ENCODE measurements at places on chromosomes 7 and 10.

GRCh38 chr10:53052521-53053164 lies 280.1 kb upstream of the MBL2 start:
- DNase-seq = no peak

- no peak for DNase-seq
These were observed 2.8 kb upstream of the SLC29A3 start for GRCh38 chr10:71316056-71316785.

DNA sequence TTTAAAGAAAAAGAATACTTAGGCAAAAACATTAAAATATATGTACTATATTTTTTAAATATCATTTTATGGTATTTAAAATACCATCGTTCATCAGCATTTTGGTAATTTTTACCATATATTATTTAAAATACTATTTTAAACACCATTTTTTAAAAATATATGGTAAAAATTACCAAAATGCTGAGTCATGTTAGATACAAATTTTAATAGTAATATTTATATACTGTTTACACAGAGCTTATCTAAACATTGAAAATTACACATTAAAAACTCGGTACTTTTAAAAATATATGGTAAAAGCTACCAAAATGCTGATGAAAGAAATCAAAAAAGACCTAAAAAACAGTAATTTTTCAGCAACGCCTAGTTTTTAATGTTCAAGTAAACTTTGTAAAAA lies 105.6 kb downstream of the TPK1 start:
- no peak for DNase-seq

- DNase-seq = no peak
These were observed 54.3 kb downstream of the BMPER start for GRCh38 chr7:33959676-33960075.

- no peak for DNase-seq
These were observed 9.3 kb upstream of the PDLIM1 start for GRCh38 chr10:95300022-95300539.

GRCh38 chr10:13349463-13350274 lies 1.6 kb upstream of the SEPHS1 start:
- peak; percentile 73 for DNase-seq

GRCh38 chr10:33791272-33791660 lies 456.8 kb upstream of the NRP1 start:
- DNase-seq = peak; percentile 13

DNA sequence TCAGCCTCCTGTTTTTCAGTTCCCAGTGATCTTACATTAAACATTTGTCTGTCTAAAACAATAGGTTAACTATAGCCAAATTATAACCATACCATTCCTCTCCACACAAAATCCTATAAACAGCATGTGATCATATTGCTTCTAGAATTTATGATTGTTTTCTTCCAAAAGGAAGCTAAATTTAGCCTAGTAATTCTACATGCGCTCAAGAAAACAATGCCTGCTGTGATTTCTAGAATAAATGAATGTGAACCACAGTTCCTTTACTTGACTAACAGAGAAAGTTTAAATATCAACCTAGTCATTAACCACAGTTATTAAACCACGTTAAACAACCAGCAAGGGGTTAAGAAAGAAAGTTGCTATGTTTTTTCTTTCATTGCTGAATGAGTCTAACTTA lies 26.4 kb downstream of the MET start:
- no peak for DNase-seq

DNA sequence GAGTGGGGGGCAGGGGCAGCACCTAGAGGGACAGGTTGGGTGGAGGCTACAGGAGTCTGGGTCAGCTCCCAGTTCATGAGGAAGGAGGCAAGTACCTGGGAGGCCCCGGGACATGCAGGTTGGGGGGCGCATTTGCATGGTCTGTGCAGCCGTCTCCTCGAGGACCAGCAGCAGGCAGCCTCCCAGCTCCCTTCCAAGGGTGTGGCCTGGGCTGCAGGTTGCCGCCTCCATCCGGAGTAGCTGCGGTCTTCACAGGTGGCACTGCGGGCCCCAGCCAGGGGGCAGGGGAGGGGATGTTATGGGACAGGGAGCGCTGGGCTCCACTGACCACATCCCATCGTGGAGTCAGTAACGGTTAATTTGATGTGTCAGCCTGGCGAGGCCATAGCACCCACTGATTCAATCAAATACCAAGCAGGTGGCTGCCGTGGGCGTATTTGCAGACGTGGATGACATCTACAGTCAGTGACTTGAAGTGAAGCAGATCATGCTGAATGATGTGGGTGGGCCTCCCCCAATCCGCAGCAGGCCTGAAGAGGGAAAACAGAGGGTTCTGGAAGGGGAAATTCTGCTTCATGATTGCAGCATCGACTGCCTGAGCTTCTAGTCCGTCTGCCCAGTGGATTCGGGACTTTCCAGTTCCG lies 81.6 kb downstream of the PRKAG2 start:
- no peak for DNase-seq

DNA sequence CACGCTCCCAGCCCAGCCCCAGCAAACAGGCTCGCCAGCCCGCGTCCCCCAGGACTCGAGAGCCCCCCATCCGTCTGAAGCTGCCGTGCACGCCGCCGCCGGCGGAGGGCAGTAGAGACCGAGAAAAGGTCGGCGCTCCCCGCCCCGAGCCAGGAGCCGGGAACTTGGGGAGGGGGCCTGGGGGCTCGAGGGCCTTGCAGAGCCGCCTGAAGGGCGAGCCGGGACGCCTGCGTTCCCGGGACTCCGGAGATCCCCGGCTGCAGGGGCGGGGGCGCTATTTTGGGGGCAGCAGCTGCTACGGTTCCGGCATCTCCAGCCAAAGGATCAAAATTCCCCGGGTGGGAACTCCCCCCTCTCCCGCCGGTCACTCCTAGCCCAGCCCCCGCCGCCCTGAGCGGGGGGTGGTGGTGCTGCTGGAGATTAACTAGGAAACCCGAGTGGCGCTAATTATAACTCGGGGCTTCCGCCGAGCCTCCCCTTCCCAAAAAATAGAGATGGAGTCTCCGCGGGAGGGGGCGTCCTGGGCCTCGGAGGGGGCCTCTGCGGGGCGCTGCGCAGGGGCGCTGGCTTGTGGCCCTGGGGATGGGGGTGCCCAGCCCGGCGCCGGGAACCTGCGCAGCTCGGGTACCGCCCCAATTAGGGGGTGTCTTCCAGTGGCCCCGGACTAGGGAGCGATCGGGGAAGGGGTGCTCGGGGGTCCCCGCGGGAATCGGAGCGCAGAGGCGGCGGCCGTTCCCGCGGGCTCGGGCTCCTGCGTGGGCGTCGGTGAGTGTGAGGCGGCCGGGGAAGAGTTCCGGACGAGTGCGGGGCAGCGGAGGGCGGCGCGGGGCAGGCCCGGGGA lies 608 bp downstream of the ACHE start:
- DNase-seq = peak; percentile 23

DNA sequence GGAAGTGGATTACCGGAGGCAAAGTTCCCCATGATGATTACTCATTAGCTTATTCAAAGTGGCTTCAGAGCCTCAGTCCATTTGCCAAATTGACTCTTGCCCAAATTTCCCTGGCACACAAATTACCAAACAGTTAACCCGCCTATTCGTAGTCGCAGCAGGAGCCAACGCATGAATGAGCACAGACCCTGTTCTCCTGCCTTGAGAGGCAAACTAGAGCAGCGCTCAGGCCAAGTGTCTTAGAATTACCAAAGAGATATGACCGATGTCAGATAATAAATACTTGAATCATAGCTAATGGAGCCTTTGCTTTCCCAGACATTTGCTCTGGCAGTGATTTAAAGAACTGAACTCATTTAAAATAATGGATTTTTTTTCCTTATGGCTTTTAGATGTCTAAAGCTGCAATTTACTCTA lies 64.9 kb downstream of the CTTNBP2 start:
- DNase-seq = no peak

GRCh38 chr7:128123291-128124037 lies 92.2 kb upstream of the LRRC4 start:
- no peak for DNase-seq

GRCh38 chr7:55271069-55271626 lies 94.0 kb upstream of the LANCL2 start:
- DNase-seq = peak; percentile 59

DNA sequence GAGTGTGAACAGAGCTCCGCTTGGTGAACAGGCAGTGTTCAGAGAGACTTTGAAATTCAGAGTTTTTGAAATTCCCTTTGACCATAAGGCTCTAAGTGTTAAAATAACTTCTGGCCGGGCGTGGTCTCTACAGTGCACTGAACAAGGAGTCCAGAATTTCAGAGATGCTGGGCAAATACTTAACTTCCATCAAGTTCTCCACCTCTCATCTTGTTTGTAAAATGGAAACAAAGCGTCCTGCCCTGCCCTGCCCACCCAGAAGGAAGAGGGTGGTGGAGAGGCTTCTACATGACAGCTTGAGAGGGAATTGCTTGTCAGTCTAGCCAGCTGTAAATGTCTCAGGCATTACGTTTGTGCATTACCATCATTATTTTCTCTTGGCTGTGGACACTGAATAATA lies 102.6 kb downstream of the RGS10 start:
- DNase-seq = no peak

- DNase-seq = no peak
These were observed 118.5 kb upstream of the CHST15 start for GRCh38 chr10:124211921-124212320.

GRCh38 chr7:77727527-77727926 lies 31.3 kb downstream of the RSBN1L start:
- no peak for DNase-seq

- DNase-seq = peak; percentile 41
These were observed 217.0 kb upstream of the CTBP2 start for GRCh38 chr10:125377368-125377767.

GRCh38 chr7:47574482-47575329 lies 7.2 kb downstream of the TNS3 start:
- no peak for DNase-seq

DNA sequence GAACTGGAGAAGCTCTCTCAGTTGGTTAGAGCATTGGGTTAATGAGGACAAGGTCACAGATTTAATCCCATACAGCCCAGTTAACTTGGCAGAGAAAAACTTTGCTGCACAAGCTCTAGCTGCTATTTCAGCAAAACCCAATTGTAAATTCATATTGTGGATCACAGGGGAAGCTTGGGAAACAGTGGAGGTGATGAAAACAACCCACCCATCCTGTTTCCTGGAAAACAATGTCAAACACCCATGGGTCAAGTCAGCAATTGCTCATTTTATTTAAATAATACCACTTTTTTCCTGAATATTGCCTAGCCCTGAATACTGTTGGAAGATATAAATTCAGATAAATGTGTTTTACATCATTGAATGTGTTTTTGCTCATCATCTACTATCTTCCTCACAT lies 900.6 kb upstream of the LRRTM3 start:
- DNase-seq = no peak

- peak; percentile 78 for DNase-seq
These were observed 4.1 kb downstream of the IL6 start for GRCh38 chr7:22730921-22731654.

- DNase-seq = peak; percentile 76
These were observed 66.2 kb downstream of the FAM241B start for GRCh38 chr10:69696073-69696731.

DNA sequence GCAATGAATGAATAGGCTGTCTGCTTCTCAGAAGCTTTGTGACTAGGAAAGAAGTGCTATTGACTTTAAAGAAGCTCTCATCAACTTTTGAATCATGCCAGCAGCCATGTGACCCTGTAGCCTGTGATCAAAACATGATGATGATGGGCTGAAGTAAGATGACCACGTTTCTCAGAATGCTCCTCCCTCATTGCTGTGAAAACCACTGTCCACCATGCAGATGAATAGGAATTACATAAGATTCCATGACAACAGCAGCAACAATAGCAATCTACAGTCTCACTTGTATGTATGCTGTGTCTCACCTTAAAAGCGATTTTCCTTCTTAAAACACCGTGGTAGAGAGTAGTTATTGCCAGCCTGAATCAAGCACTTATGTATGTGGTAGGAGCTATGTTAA lies 228.4 kb downstream of the TRIL start:
- DNase-seq = no peak

GRCh38 chr10:10165415-10165814 lies 852.3 kb upstream of the CELF2 start:
- DNase-seq = no peak

- DNase-seq = no peak
These were observed 701.4 kb upstream of the COBL start for GRCh38 chr7:52017802-52018679.

DNA sequence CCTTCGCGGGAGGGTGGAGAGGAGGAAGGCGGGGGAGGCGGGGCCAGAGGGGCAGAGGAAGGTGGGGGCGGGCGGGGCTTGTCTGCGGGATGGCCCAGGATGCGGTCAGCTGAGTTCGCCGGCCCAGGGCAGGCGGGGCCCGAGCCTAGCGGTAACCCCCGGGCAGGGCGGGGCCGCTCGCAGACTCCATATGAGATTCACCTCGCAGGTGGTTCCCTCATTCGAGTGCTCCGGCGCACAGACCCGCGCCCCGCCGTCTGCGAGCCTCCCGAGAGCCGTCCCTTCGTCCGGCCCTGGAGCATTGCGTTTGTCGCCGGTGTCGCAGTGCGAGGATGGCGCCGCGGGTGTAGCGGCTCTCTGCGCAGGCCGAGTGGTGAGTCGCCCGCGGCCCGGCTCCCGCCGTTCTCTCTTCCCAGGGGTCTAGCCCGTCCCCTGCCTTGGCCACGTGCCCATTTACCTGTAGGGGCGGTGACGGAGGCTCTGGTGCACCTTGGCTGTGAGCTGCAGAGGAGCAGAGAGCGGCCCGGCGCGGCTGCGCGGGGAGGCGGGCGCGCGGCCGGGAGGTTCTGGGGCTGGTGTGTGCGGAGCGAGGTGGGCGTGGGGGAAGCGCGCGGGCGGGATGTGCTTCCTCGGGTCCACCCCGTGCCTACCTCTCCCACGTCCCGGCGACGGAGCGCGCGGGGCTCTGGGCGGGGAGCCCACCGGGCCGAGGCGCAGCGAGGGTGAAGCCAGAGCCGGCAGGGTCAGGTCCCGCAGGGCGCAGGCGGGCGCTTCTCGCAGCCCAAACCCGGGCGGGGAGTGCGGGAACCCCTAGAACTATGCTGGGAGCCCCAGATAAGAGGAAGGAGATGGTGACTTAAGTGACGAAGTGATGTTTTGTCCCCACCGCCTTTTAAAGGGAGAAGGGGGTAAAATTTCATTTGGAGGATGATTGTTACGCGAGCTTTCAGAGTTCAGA lies at the start of gene UPP1:
UPP1 (plus strand) TSS at position 220 of the 958 bp plus-strand sequence. CDS start 5,519 bp downstream, outside the sequence.
- DNase-seq = peak; percentile 88

GRCh38 chr7:133947458-133948254 lies 179.5 kb upstream of the LRGUK start:
- DNase-seq = no peak

- no peak for DNase-seq
These were observed 723.6 kb downstream of the INHBA start for GRCh38 chr7:40979296-40979695.

GRCh38 chr7:26329520-26330255 lies 38.0 kb downstream of the SNX10 start:
- no peak for DNase-seq

- DNase-seq = no peak
These were observed 6.5 kb upstream of the CHST3 start for GRCh38 chr10:71957546-71958275.

GRCh38 chr10:5485948-5486852 lies 13.2 kb downstream of the CALML5 start:
- DNase-seq = no peak

GRCh38 chr7:132080467-132080866 lies 495.8 kb downstream of the PLXNA4 start:
- no peak for DNase-seq

- DNase-seq = no peak
These were observed 150.2 kb downstream of the RAB11FIP2 start for GRCh38 chr10:117896517-117896916.
